ENCODE measurements at places on chromosomes 12 and 14.

DNA sequence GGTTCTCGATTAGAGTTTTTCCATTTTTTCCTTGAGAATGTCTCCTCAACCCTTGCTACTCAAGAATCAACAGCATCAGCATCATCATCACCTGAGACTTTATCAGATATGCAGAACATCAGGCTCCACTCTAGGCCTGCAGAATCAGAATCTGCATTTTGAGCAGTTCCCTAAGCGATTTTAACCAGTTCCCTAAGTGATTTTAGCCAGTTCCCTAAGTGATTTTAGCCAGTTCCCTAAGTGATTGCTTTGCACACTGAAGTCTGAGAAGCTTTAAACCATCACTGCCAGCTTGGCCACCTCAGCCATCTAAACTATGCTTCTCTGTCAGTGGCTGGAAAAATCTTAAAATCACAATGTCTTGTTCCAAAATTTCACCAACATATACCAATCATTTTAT is 29.4 kb upstream of the SLC38A1 start:
- DNase-seq, result no peak

GRCh38 chr12:91574391-91574790 is 391.8 kb upstream of the DCN start:
- no peak for DNase-seq

- DNase-seq, result no peak
Observed at GRCh38 chr12:65827827-65828231, 3.5 kb downstream of the HMGA2 start.

DNA sequence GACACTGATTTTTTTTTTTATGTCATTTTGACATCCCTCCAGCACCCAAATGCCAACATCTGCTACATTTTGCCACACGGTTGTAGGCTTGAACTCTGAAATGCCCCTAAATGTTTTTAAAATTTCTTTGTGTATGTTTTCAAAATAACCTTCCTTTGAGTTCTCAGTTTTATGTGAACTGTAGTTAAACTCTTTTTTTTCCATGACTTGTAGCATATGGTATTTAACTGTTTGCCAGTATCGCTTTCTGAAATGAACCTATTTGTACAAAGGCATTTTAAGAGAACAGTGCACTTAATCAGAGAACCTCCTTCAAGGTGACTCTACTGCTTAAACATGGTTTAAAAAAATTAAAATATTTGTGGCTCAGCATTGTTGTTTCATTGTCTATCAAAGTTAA is 61.5 kb downstream of the PDE3A start:
- no peak for DNase-seq

GRCh38 chr14:94621358-94622134 is 9.4 kb downstream of the SERPINA3 start:
- DNase-seq, result no peak

- no peak for DNase-seq
Observed at GRCh38 chr12:107983756-107984472, 145.2 kb upstream of the WSCD2 start.

Measured in activated naive CD4-positive, alpha-beta T cell treated with Interleukin-2 at 50 U/mL for 16 hours (primary cell).